ENCODE measurements at places on chromosomes 4 and X.

GRCh38 chr4:10077483-10078335, 38.9 kb downstream of the WDR1 start:
- no peak for DNase-seq

GRCh38 chr4:113555868-113556267, 205.7 kb downstream of the CAMK2D start:
- no peak for DNase-seq

GRCh38 chr4:187598196-187598595, 397.4 kb upstream of the ZFP42 start:
- DNase-seq: no peak

DNA sequence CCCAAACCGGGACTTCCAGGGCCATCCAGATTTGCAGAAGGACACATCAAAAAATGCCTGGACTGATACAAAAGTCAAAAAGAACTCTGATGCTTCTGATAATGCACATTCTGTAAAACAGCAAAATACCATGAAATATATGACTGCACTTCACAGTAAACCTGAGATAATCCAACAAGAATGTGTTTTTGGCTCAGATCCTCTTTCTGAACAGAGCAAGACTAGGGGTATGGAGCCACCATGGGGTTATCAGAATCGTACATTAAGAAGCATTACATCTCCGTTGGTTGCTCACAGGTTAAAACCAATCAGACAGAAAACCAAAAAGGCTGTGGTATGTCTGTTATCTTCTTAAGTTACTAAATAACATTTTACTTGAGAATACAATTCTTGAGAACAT, 9.2 kb downstream of the PLK4 start:
- DNase-seq: no peak

- no peak for DNase-seq
Observed at GRCh38 chrX:72430405-72430968, 124.8 kb upstream of the CITED1 start.
